ENCODE measurements at places on chromosomes 1 and 21.

DNA sequence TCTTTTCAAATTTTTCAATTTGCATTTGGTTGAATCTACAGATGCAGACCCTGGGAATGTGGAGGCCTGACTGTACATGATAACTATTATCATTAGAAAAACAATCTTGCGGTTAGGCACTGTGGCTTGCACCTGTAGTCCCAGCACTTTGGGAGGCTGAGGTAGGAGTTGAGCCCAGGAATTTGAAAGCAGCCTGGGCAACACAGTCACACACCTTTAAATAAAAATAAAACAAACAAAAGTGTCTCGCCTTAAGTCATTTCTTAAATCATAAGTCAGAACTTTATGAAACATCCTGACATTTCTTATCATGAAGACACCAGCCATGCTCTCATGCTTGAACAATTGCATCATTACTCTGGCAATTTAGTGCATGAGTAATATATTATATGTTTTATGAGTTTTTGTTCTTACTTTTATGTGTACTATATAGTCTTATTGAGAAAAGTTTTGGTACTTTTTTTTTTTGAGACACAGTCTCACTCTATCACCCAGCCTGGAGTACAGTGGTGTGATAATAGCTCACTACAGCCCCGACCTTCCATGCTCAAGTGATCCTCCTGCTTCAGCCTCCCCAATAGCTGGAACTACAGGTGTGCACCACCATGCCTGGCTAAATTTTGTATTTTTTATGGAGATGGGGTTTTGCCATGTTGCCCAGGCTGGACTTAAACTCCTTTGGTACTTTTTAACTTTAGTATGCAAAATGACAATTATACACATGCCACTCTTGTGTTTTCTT is 7.8 kb downstream of the TBX19 start:
- DNase-seq: no peak

GRCh38 chr1:190175320-190175719 is 302.3 kb downstream of the BRINP3 start:
- DNase-seq: no peak

DNA sequence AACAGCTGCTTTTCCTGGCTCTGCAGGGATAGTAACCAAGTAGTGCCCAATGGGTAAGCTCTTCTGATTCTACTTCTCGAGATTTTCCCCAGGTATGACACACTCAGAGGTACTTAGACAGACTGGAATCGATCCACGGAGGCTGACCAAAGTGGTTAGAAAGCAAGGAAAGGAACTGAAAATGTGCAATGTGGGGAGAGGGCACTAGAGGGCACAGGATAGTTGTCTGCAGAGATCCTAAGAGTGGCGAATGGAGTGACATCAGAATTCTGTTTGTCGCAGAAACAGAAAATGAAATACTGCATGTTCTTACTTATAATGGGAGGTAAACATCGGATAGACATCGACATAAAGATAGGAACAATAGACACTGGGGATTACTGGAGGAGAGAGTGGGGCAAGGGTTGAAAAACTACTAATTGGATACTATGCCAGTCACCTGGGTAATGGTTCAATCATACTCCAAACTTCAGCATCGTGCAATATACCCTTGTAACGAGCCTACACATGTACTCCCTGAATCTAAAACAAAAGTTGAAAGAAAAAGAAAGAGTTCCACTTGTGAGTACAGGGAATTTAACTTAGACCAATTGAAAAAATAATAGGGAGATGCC is 23.3 kb downstream of the CYP2J2 start:
- DNase-seq: peak; percentile 26

DNA sequence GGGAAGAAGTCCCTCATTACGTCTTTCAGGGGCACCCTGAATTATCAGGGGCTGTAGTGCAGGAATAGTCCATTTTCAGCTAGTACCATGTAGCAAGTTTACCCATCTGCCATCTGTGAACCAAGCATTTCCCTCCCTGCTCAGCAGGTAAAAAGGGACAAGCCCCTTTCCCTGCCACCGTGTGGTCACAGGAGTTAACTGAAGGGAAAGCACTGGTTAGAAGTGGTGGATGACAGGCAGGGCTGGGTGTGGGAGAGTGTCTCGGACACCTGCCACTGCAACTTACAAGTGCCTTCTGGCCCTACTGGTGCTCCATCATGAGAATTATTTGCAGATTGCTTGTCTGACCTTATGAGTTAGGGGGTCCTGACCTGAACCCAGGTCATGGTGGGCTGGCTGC is 32.0 kb upstream of the IGSF5 start:
- DNase-seq: no peak

GRCh38 chr21:31658053-31658452 is 1.4 kb upstream of the SOD1 start:
- no peak for DNase-seq

GRCh38 chr1:2403273-2403672 is 9.1 kb downstream of the PEX10 start:
- no peak for DNase-seq

- DNase-seq: peak; percentile 23
Measured at GRCh38 chr1:245946905-245947304, 560.2 kb downstream of the SMYD3 start.

DNA sequence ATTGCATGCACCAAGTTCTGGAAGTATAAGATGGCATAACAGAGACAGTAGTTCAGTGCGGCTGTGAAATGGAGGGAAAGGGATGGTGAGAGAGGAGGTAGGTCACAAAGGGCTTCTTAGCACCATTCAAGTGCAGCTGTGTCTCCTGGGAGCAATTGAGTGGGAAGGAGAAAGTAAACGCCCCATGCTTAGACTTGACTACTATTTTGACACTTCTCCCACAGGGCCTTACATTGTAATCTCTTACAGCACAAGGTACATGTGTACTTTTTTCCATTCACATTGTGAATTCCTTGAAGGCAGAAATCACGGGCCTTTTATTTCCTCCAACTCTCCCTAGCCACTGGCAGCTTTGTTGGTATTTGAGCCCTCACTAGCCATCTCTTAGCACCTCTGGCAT is 239.6 kb upstream of the FOXD3 start:
- no peak for DNase-seq

GRCh38 chr21:29413683-29414082 is 115.0 kb downstream of the BACH1 start:
- DNase-seq: no peak

GRCh38 chr1:69846267-69846666 is 278.5 kb downstream of the LRRC7 start:
- no peak for DNase-seq

GRCh38 chr1:90729504-90730242 is 12.6 kb upstream of the BARHL2 start:
- DNase-seq: no peak

- no peak for DNase-seq
Measured at GRCh38 chr1:174324493-174324892, 123.3 kb upstream of the GPR52 start.

Data from AG08395 (cell line).